ENCODE measurements at places on chromosomes 4 and X. TPM values are rescaled to one million over a fixed set of nuclear protein-coding genes. Genes with fewer than 3 reads are reported as not detected.

- DNase-seq = peak; percentile 27
- no peaks in the 10 kb centered on the region for H3K36me3 ChIP-seq
- H3K4me1 ChIP-seq = peaks cover 4% of the 10 kb centered on the region
- peak overlapping the region; percentile 33 for H3K27ac ChIP-seq
- H3K4me3 ChIP-seq = no peak overlapping the region
Measured at GRCh38 chrX:39814391-39814790, 283.4 kb downstream of the BCOR start.

DNA sequence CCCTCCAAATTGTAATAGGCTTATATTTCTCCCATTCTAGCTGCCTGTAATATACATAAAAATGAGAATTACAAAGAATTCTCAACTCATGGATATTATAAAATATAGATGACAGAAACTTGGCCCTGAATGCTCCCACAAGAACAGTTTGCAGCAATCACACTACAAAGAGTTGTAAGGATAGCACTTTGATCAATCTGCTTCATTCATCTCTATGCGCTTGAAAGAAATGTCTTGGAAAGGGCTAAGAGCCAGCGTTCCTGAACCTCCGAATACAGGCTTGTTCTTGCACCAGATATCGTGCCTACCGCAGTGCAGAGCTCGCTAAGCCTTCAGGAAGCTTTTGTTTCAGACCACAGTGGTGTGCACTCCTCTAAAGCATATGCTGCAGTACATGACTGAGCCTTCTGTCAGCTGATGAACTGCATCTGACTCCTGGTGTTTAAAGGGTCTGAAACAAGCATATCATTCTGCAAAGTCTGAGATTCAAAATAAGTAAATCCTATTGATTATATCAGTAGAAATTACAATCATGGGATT, 417.6 kb upstream of the ZFP42 start:
- H3K4me3 ChIP-seq = no peak overlapping the region
- H3K36me3 ChIP-seq = no peaks in the 10 kb centered on the region
- no peaks in the 10 kb centered on the region for H3K27me3 ChIP-seq
- H3K4me1 ChIP-seq = no peaks in the 10 kb centered on the region
- H3K27ac ChIP-seq = no peak overlapping the region

DNA sequence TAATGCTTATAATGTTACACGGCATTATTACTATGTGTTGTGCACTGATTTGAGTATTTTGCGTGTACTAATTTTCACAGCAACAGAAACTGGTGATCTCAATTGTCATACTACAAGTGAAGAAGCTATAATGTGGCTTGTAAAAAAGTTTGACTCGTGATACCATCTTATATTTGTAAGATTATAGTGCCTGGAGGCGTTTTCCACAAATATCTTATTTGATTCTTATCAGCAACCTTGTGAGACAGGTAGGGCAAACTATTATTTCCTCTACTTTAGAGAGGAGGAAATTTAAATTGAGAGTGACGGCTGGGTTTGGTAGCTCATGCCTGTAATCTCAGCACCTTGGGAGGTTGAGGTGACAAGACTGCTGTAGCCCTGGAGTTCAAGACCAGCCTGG, 4.5 kb downstream of the CUL4B start:
- no peaks in the 10 kb centered on the region for H3K27me3 ChIP-seq
- no peak for DNase-seq
- H3K36me3 ChIP-seq = no peaks in the 10 kb centered on the region

DNA sequence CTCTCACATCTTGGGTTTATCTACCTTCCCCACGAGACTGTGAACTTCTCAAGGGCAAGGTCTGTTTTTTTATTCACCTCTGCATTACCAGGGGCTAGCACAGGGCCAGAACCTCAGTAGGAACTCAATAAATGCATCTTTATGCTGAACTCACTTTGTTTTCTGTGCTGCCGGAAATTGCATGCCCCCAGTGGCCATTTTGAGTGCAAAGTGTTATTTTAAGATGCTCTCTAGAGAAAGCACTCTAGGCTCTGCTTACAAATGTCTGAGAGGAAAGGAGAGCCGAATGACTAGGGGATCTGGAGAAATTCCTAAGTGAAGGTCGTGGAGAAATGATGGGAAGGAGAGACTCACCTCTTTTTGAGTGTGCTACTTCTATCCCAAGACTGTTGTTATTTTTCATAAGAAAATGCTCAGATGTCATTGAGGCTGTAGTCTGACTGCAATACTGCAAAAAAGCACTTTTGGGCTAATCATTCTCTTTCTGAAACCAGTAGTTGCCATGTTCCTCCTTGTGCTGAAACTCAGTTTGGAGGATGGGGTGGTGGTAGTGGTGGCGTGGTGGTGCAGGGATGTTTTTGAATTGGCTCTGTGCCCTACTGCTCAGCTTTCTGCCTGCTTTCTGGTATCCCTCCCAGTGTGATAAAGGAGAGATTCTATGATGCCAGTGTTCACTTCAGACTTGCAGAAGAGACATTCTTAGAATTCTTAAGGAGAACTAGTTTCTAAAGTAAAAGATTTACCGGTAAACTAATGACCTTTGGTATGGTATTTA, 41.3 kb downstream of the DOCK11 start:
- no peaks in the 10 kb centered on the region for H3K4me1 ChIP-seq
- no peaks in the 10 kb centered on the region for H3K36me3 ChIP-seq
- DNase-seq = no peak
- no peaks in the 10 kb centered on the region for H3K27me3 ChIP-seq
- no peak overlapping the region for H3K4me3 ChIP-seq

- H3K4me3 ChIP-seq = no peak overlapping the region
- H3K36me3 ChIP-seq = no peaks in the 10 kb centered on the region
- H3K27me3 ChIP-seq = no peaks in the 10 kb centered on the region
- no peak overlapping the region for H3K27ac ChIP-seq
Measured at GRCh38 chr4:101128473-101128872, 218.9 kb downstream of the PPP3CA start.

GRCh38 chrX:794311-794710, 163.7 kb downstream of the SHOX start:
- no peaks in the 10 kb centered on the region for H3K4me1 ChIP-seq
- DNase-seq = no peak

DNA sequence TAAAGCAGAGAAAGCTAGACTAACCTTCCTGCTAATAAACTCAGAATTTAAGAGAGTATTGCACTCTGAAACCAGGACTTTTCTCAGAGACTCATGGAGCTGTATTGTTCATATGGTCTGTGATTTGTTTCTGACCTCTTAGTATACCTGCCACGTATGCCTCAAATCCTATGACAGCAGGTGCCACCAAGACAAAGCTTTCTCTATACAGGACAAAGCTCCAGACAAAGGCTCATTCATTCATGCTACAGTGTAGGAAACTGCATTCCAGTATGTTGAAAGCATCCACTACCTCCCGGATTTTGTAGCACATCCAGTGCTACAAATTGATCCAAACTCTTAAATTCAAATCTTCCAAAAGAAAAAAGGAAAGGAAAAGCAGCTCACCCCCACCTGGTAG, 178.3 kb downstream of the CHIC2 start:
- no peak overlapping the region for H3K27ac ChIP-seq
- no peak overlapping the region for H3K4me3 ChIP-seq
- H3K4me1 ChIP-seq = no peaks in the 10 kb centered on the region

GRCh38 chrX:6890544-6891261, 256.8 kb upstream of the STS start:
- no peak for DNase-seq
- no peaks in the 10 kb centered on the region for H3K4me1 ChIP-seq
- no peak overlapping the region for H3K4me3 ChIP-seq
- no peaks in the 10 kb centered on the region for H3K36me3 ChIP-seq
- no peak overlapping the region for H3K27ac ChIP-seq
- H3K27me3 ChIP-seq = no peaks in the 10 kb centered on the region

DNA sequence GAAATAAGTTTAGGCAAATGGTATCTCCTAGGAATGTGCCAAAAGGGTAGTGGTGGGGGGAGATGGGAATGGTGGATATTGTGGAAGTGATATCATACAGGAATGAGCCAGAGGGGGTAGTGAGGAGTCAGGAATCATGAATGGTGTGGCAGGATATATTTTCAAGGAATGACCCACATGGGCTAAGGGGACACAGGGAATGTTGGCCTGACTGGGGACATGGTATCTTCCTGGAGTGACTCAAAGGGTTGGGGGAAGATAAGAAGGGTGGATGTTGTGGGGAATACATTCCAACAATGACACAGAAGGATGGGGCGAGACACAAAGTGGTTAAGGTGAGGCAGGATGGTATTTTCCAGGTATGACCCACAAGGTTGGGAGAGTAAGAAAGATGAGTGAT, 60.6 kb downstream of the MAOA start:
- H3K4me1 ChIP-seq = no peaks in the 10 kb centered on the region
- H3K36me3 ChIP-seq = no peaks in the 10 kb centered on the region
- H3K27ac ChIP-seq = no peak overlapping the region
- no peaks in the 10 kb centered on the region for H3K27me3 ChIP-seq
- H3K4me3 ChIP-seq = no peak overlapping the region

- H3K27ac ChIP-seq = no peak overlapping the region
- DNase-seq = no peak
- peaks cover 4% of the 10 kb centered on the region for H3K4me1 ChIP-seq
- H3K27me3 ChIP-seq = peaks cover 55% of the 10 kb centered on the region
Measured at GRCh38 chr4:1567808-1568581, 116.1 kb downstream of the FAM53A start.

GRCh38 chrX:113790987-113791386, 792.9 kb upstream of the HTR2C start:
- H3K4me3 ChIP-seq = no peak overlapping the region
- H3K27ac ChIP-seq = no peak overlapping the region
- H3K36me3 ChIP-seq = no peaks in the 10 kb centered on the region
- no peak for DNase-seq
- H3K27me3 ChIP-seq = no peaks in the 10 kb centered on the region
- H3K4me1 ChIP-seq = no peaks in the 10 kb centered on the region

Gene KCNIP4
- total RNA-seq = 2.5 TPM

Gene EOLA2
- total RNA-seq = 10.5 TPM

Gene RAB41
- 0.68 TPM for total RNA-seq

Gene NHSL2
- total RNA-seq = 3.7 TPM

Gene TREX2
- total RNA-seq = 0.55 TPM

Gene RADX
- 4.6 TPM for total RNA-seq

Gene PAGE2B
- not detected for total RNA-seq

Gene RAB9B
- total RNA-seq = 2.6 TPM

Gene CRMP1
- 3.0 TPM for total RNA-seq

Gene MAGEA2
- total RNA-seq = not detected

All from transverse colon (tissue), 4 donors.